ENCODE measurements at places on chromosomes 7 and 10.

DNA sequence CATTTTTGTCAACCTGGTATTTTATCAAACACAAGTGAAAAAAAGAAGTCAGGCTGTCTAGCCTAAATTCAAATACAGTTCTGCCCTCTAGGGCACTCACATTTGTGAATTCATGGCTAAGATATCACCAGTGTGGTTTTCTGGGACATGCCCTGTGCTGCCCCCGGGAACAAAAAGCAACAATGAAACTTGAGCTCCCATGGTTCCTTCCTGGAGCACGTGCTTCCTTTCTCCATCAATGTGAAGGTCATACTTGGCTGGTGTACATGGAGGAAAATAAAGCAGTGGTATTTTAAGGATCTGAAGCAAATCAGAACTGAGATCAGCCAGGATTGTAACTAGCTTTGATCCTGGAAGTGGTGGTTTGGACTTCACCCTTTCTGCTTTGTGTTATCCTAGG, 128.9 kb upstream of the FRMD4A start:
- DNase-seq = no peak

DNA sequence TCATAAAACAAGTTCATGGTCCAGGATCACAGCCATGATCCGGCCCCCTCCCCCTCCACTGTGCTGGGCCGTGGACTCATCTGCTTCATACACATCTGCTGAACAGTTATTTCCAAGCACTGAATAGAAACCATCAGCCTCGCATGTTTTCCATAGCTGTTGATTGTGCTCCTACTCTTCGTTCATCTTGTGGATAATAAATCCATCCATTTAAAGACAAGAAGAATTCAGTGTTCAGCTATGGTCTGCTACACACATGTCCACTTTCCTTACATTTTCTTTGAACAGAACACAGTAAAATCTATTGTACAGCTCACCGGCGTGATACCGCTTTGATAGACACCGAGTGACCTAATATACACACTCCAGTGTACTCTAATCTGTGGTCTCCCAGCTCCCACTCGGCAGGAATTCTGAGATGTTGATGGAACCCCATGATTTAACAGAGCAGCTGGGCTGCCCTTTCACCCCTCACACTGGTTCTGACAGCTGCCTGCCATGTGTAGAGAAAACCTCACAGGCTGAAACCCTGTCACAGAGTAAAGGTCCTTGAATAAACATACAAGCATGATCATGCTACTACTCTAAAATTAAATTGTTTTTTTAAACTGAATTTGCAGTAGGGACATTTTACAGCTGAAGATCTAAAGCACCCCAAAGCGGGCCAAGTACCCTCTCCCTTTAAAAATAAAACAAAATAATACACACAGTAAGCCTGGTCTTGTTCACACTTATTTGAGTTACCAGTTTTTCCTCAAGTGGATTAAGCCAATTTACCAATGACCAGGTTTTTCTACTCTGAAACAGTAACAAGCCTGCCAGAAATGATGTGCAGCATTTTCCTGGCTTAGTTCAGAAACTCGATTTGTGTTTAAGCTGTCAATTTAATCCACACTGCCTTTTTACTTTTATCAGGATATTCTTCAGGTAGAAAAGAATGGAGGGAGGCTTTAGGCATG, 95.1 kb upstream of the FZD1 start:
- DNase-seq = no peak

GRCh38 chr10:82889728-82890127, 1014.7 kb downstream of the NRG3 start:
- no peak for DNase-seq

DNA sequence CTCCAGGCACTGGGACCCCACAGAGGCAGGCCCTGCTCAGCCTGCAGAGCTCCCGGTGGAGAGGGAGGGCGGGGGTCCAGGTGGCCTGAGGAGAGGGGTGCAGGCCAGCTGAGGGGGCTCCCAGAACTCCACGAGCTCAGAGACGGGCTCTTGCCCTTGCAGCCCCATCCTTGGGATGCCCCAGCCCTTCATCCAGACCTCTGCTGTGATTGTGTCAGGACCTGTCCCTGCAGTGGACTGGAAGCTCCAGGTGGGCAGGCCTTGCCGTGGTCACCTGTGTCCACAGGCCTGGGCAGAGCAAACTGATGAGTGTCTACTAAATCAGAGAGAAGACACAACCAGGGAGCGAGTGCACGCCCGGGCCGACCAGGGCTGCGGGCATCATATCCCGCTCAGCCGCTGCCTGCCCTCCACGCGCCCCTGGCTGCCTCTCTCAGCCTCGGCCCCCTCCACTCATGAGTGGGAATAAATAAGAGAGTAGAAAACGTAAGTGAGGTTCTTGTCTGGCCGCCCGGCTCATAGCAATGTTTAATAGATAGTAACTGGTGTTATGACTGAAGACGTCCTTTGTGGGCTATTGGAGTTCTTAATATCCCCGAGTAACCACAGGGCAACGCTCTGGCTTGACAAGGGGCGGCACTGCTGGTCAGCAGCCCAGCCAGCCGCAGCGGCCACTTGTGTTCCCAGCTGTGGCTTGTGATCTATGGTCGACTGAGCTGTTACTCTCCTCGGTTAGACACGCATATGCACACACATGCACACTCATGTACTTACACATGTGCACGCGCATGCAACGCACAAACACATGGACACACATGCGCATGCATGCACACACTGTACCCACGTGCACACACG, 105.6 kb downstream of the LHPP start:
- DNase-seq = no peak

DNA sequence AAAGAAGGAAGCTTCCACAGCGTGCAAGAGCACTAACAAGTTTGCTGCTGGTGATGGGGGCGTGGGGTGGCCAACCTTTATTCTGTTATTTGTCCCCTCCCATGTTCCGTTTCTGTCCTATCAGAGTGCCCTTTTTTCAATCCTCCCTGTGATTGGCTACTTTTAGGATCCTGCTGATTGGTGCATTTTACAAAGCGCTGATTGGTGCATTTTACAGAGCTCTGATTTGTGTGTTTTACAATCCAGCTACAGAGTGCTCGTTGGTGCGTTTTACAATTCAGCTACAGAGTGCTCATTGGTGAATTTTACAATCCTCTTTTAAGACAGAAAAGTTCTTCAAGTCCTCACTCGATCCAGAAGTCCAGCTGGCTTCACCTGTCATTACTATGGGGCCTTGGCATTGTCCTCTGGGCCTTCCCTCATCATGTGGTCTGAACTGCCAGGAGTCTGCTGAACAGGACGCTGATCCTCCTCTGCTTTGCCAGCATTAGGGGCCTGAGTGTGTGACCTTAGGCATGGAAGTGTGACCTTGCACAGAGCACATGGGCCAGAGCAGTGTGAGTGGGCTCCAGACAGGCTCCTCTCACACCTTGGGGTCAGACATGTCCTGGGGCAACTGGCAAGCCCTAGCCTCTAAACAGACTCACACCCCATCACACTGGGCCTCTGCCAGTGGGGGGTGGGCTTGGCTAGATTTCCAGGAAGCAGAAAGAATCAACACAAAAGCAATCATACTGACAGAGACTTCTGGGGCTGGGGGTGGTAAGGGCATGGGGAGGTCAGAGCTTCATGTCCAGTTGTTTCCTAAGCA, 167.4 kb downstream of the PTPN20 start:
- no peak for DNase-seq

- no peak for DNase-seq
Measured at GRCh38 chr10:64658528-64658927, 1137.3 kb downstream of the REEP3 start.

Measured in kidney glomerular epithelial cell (primary cell).